ENCODE measurements at places on chromosomes 5 and 9. TPM values are rescaled to one million over a fixed set of nuclear protein-coding genes. Genes with fewer than 3 reads are reported as not detected.

Gene ZDHHC11B
- 0.69 TPM for total RNA-seq

GRCh38 chr5:53643445-53643844 lies 83.0 kb downstream of the NDUFS4 start:
- no peak for DNase-seq

DNA sequence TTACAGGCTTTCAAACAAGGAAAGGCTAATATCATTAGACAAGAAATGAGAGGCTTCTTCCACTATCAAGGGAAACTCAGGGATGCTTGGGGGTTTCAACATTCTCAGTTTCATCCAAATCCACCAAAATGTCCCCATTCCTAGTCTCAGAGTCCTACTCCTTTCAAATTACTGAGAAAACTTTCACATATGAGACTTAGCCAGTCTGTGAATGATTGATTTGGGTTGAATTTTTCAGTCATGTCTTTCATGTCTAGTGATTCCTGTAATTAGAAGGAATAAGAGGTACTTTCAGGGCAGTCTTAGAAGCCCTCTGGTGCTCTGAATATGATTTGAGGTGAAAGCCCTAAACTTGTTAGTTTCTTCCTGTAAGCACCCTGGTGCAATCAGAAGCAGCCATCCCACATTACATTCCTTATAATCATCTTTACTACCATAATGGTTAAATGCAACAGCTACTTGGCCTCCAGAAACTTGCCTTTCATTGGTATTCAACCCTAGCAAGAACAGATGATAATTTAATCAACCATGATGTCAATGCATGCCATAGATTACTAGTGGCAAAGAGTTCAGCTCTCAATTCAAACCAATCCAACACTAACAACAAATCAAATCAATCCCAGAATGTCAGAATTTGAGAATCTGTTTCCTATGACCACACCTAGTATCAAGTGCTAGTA lies 50.7 kb upstream of the RIC1 start:
- no peak for DNase-seq

- DNase-seq = no peak
Measured at GRCh38 chr5:169101966-169102365, 199.0 kb downstream of the SLIT3 start.

DNA sequence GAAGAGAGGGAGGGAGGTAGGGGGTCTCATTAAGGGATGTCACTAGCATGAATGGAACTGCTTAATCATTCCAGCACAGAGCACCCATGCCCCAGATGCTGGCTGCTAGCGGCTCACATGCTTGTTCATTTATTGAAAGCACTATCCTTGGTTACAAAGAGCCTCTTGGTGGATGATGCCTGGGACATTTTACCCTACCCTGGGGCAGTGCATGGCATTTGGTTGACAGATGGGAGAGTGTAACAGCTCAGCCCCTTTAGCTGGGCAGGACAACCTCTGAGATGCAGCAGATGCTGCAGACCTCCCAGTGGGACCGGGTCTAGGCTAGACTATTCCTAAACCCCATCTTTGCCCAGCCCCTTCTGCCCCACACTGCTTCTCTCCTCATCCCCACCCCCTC lies 46.9 kb upstream of the TCERG1 start:
- no peak for DNase-seq

GRCh38 chr9:137913771-137914767 lies 36.5 kb downstream of the CACNA1B start:
- DNase-seq = no peak

DNA sequence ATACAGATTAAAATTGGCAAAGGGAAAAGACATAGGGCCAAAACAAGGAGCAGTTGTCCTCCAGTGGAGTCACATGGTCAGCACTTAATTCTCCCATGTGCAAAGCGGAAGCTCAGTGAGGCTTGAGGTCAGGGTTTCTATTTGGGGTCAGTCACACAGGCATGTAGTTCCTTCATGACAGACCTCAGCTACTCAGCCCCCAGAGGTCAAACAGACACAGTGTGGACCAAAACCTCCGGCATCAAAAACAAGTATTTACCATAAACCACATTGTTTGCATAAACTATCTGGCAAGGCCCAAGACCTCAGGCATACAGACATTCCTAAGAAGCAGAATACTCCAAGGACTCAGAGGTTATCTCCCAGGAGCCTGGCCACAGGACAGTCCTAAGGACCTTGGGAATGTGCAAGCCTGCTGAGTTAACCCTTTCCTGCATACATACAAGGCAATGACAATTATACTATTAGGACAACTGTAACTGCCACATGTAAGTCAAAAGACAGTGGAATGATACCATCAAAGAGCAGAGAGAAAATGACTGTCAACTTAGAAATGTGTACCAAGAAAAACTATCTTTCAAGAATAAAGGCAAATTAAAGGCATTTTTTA lies 28.7 kb upstream of the FNIP1 start:
- DNase-seq = no peak

DNA sequence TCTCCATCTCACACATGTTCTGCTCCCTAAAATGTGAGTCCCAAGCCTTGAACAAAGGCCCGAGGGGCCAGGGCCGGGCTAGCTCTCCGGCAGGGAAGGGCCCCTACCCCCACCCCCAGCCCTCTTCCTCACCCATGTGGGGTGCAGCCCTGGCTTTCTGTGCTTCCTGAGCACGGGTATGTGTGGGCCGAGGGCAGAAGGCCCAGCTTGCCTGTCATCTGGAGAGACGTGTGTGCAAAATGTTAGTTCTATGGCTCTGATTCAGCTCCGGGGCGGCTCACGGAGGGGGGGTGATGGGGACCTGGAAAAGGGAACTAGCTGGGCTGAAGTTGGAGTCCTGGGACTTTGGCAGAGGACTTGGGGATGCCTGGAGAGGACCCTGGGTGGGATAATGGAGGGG lies 90.3 kb upstream of the ARAP3 start:
- DNase-seq = no peak

DNA sequence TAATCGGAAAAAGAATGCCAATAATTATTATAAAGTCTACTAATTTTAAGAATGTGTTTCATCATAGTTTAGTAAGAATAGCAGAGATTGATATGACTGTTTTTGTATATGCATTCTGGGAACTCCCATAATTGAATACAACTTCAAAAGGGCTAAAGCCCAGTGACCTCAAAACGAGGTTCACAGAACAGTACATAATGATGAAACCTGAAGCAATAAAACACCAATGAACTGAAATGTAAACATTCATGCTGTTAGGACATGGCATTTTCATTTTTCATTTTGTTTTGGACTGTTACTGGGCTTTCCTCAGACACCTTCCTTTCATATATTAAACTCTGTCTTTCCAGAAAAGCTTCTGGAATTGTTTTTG lies 684 bp upstream of the JMY start:
- DNase-seq = no peak

DNA sequence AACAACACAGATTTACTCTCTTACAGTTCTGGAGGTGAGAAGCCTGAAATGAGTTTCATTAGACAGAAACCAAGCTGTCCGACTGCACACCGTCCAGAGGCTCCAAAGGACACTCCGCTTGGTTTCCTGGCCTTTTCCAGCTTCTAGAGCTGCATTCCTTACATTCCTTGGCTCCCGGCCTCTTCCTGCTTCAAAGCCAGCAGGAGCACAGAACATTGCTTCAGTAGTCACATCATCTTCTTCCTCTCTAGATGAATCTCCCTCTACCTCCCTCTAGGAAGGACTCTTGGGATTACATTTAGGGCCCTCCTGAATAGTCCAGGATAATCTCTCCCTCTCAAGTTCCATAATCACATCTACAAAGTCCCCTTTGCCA lies 213.3 kb downstream of the CDK5RAP2 start:
- DNase-seq = peak; percentile 42

DNA sequence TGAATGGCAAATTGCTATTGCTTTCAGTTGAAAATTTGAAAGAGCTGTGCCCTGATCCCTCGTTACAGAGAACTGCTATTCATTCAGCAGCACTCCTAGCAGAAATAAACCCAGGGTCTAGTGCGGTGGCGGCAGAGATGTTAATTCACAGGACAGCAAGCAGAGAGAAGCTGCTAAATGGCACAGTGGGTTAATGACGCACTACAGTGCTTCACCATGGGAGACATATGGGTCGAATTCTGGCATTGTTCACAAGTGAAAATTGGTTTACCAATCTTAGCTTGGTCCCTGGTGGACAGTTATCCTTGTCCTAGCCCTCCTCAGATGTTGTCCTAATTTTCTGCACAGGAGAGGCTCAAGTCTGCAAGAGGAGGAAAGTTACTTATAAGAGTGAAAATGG lies 807.4 kb downstream of the TLE1 start:
- no peak for DNase-seq

GRCh38 chr5:91160714-91161285 lies 222.3 kb downstream of the ARRDC3 start:
- DNase-seq = no peak

Gene CCDC171
- total RNA-seq = 1.9 TPM

GRCh38 chr9:34929506-34930102 lies 28.5 kb upstream of the PHF24 start:
- DNase-seq = no peak

Gene RANBP3L
- 9.6 TPM for total RNA-seq

Gene PDE6A
- total RNA-seq = 0.14 TPM

Gene PHF24
- not detected for total RNA-seq

Gene CCDC69
- 175 TPM for total RNA-seq

DNA sequence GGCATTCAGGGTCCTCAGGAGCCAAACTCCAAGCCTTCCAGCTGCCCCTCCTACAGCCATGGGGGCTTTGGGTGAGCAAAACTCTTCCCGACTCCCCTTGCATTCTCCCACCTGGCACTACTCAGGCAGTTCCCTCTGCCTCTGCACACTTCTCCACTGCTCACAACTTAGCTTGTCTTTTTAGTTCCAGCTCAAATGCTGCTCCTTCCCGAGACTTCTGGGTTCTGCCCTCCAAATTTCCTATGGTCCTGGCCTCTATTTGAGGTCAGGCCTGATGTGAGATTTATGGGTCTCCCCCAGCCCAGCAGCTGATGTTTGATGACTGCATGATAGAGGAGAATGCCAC lies 5.7 kb upstream of the SLC25A48 start:
- no peak for DNase-seq

- no peak for DNase-seq
Measured at GRCh38 chr5:144405991-144406390, 235.3 kb downstream of the KCTD16 start.

GRCh38 chr5:67355120-67355713 lies 158.6 kb upstream of the CD180 start:
- no peak for DNase-seq

GRCh38 chr5:167358868-167359492 lies 932.5 kb upstream of the WWC1 start:
- no peak for DNase-seq

DNA sequence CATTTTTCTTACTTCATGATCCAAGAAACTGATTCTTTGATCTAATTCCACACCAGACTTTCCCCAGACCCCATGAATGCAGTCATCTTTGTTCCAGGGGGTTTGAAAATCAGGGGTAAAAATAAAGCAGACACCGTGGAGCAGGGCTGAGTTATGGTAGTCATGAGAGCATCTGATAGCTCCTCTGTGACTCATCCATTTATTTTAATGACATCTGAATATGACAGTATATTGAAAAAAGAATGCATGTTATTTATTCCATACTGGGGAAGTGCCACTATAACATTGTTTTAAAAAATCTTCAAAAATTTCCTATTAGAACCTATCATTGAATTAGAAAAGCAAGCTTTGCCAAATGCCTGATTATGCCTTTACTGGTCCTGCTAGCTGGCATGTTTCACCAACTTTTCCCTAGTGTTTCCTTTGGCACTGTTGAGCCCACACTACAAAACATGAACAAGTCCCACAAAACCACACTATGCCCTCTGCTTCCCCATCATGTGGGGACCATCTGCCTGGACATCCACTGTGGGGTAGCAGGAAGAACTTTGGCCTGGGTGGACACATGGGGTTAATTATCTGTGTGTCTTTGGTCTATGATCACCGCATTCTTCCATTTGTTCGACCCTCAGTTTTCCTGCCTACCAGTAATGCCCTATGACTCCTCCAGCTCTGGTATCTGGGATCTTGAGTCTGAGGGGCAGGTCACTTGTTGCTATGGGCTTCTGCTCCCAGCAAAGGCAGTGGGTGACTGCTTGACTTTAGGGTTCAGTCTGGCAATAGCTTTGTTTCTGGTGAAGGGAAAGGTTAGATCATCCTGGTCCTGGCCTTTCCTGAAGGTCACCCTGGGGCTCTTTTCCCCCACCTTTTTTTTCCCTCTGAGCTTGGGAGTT lies 82.7 kb upstream of the PANK3 start:
- DNase-seq = no peak

- DNase-seq = no peak
Measured at GRCh38 chr5:163079618-163080017, 357.8 kb upstream of the CCNG1 start.

- DNase-seq = no peak
Measured at GRCh38 chr5:164234321-164234720, 728.9 kb downstream of the MAT2B start.

DNA sequence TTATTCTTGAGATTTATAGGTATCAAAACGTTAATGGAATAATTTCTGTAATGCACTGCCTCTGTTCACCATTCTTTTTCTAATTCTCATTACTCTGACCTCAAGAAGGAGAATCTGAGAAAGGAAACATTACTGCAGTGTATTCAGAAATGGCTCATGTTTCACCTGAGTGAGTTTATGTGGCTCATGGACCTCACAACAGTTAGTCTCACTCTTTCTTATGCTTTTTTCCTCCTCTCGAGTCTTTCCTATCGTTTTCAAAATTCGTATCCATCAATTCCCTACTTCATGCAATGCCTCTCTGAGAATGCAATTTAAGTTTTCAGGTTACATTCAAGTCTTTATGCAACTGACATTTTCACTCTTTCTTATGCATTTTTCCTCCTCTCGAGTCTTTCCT lies 9.6 kb downstream of the CDH10 start:
- no peak for DNase-seq

DNA sequence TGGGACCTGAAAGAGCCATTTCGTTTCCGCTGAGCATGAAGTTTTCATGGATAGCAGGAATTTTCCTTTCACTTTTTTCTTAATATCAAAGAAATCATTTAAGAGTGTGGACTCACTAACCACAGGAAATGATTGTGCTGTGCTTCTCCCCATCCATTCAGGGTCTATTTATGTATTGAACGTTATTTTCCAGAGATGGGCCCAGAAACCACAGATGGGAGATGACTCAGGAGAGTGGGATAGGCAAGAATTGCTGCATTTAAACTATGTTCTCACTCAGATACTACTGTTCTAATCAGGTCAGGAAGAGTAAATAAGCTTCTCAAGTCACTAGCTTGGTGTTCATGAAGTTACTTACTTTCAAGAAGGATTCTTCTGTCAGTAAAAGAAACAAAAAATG lies 763.8 kb downstream of the DTWD2 start:
- no peak for DNase-seq

GRCh38 chr5:77718934-77719610 lies 57.1 kb downstream of the TBCA start:
- no peak for DNase-seq

- DNase-seq = no peak
Measured at GRCh38 chr5:163585206-163585605, 79.8 kb downstream of the MAT2B start.

DNA sequence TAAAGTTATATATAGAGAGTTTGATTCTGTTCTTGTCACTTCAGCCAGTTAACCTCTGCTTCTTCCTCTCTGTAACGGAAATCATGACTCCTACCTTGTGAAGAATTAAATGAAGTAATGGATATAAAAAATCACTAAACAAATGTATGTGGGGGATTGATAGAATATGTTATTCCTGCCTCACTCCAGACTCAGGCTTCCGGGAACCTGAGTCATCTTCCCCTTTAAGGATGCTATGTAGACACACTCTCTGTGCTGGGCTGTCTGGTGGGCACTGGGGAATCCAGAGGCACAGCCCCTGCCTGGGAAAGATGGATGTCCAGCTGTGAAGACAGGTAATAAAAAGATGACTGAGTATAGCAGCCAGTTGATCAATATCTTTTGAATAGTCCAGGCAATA lies 77.4 kb downstream of the ZNF618 start:
- no peak for DNase-seq

GRCh38 chr5:173832386-173832785 lies 55.8 kb upstream of the CPEB4 start:
- no peak for DNase-seq

Measured in adrenal gland (tissue), 19 donors.